Cardiac septum (tissue), 1 donor: ENCODE measurements at places on chromosomes 16 and 17. TPM values are rescaled to one million over a fixed set of nuclear protein-coding genes. Genes with fewer than 3 reads are reported as not detected.
A peak's percentile ranks its signal among the peaks of the same experiment; 100 is the strongest.

- no peak for DNase-seq
Observed at GRCh38 chr16:18832006-18832405, 30.7 kb upstream of the ARL6IP1 start.

DNA sequence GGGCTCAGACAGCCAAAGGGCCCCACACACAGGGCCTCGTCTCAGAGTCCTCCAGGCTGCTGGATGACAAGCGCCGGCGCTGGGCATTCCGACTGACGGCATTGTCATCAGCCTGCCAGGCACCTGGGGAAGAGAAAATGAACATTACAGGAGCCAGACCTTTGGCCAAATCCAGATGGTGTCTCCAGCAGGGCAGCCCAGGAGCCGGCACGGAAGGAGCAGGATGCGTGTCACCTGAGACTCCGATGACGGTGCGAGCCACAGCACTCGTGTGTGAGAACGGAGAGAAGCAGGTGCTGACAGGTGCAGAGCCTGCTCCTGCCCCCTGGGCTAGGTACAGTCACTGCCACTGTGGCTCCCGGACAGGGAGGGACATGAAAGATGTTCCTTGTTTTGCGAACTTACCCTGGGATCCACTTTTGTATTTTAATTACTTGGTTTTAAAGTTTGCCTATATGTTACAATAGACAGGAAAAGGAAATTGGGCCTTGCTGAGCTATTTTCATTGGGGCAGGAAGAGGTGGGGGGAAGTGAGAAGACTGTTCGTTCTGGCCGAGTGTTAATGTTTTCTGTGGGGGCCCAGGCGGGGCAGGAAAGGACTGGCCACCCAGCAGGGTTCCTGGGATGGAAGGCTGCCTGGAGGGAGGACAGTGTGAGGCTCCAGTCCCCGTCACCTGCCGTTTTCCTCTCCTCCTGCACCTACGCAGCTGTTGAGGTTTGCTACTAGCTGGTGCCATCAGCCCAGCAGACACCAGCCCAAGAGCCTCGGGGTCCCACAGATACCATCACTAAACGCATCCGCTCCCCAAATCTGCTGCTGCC, 4.4 kb upstream of the FOXJ1 start:
- peak; percentile 72 for DNase-seq

DNA sequence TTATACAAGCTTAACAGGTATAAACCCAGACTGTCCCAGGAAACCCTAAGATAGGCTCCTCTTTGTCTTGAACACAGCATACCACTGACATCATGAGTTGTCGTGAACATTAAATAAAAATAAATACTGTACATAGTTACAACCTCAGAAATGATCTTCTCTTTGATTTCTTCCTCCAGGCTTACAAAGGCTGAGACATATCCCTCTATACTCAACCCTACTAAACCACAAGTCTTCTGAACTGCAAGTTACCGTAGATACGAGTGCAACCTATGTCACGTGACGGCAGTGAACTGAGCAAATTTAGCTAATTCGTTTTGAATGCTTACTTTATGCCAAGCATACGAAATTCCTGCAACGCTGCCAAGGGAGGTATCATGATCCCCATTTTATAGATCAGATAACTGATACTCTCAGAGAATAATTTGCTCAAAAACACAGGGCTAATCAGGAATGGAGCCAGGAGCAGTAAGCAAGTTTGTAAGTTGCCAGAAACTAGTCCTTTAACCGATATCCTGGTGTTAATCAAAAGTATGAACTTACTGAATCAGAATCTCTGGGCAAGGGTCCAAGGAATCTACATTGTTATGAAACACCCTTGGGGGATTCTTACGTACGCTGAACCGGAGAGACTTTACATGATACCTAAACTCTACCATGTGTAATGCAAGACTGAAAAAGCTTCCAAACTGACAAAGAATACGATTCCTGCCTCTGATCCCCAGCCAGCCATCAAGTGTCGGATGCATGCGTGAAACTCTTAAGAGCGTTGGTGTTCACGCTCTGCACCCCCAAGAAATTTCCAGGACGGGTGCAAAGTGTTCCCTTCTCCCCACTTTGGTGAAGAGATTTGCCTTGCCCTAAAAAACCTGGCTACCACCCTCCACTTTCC, 106.2 kb downstream of the XYLT1 start:
- DNase-seq: no peak

DNA sequence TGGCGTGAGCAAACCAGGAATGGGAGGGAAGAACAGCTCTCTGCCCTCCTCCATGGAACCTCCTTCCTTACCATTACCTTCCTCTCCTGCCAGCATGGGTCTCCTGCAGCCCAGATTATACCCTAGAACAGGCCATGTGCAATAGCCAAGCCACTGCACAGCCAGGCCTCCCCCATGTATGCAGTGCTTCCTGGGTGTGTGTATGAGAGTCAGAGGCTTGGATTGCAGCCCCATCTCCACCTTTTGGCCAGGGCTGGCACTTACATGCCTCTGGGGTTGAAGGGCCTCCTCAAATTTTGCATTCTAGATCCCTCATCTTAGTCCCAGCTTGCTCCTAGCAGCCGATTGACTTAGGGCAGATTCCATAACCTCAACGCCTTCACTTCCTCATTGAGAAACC, 133.7 kb downstream of the GSG1L start:
- peak; percentile 27 for DNase-seq

DNA sequence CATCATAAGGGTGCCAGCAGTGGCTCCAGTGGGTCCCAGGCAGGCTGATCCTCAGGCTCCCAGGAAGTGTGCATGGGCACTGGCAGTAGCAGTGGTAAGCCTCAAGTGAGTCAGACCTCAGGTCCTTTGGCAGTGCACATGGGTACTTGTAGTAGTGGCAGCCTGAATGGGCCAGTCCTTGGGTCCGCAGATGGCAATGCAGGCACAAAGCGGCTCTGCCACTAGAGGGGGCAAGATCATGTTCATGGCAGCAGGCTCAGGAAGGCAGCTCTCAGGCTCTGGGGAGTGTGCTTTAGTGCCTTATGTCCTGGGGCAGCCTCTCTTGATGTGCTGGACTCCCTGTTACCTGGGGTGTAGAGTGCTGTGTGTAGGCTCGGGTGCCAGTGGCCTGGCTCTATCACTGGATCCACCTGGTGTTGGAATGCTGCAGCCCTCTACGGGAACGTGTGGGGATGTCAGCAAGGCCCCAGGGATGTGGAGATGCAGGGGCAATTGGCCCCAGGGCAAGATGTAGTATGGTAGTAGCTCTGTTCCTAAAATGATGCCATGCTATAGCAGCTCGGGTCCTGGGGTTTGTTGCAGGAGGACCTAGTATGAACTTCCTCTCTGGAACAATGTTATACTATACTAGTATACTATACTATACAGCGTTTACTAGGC, 11.0 kb downstream of the ACSM3 start:
- peak; percentile 75 for DNase-seq

- DNase-seq: no peak
Observed at GRCh38 chr17:20310481-20310880, 156.9 kb downstream of the LGALS9B start.

DNA sequence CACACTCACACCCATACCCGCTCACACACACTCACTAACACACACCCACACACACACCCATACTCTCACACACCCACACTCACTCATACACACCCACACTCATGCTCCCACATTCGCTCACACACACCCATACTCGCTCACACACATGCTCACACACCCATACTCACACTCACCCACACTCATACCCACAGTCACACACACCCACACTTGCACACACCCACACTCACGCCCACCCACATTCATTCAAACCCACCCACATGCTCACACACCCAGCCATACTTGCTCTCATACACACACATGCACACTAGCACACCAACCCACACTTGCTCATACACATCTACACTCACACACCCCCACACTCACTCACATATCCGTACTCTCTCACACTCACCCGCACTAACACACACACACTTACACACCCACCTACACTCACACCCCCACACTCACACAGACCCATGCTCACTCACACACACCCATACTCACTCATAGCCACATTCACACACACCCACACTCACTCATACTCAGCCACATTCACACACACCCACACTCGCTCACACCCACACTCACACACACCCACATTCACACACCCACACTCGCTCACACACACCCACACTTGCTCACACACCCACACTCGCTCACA, 322.4 kb upstream of the N4BP1 start:
- no peak for DNase-seq

GRCh38 chr16:22357635-22357971, 16.8 kb downstream of the CDR2 start:
- DNase-seq: no peak

- DNase-seq: no peak
Observed at GRCh38 chr17:76234354-76234679, 6.0 kb downstream of the RNF157 start.

DNA sequence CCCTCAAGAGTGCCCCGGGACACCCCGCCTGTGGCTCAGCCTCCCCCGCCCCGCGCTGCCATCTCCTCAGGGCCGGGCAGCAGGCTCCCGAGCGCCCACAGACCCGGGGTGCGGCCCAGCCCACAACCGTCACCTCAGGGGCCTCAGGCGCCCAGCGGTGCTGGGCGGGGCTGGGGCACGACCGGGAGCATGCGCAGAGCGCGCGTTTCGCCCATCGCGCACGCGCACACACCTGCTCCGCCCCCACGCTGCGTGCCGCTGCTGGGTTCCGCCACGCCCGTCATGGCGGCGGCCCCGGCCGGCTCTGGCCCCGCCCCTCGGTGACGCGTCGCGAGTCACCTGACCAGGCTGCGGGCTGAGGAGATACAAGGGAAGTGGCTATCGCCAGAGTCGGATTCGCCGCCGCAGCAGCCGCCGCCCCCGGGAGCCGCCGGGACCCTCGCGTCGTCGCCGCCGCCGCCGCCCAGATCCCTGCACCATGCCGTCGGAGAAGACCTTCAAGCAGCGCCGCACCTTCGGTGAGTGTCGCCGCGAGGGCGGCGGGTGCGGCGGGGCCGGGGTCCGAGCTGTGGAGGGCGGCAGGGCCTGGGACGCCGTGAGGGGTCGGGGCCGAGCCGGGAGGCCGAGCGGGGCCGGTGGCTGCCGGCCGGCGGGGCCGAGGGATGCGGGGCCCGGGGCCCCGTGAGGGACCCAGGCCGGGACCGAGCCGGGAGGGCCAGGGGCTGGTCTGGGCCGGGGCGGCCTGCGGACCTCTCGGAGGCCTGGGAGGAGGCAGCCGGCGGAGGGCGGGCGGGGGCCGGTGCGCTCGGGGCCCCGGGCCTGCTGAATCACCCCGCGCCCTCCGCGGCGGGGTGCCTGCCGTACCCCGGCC, at the start of gene MAP1LC3B:
Gene MAP1LC3B (plus strand): TSS at position 387 of the 871 bp plus-strand sequence. CDS start 92 bp downstream, at position 479.
- DNase-seq: peak; percentile 99

GRCh38 chr16:23534868-23535860, 22.0 kb downstream of the EARS2 start:
- DNase-seq: no peak

- DNase-seq: no peak
Observed at GRCh38 chr17:72489272-72489641, 368.4 kb downstream of the SOX9 start.

GRCh38 chr16:55574811-55575210, 8.3 kb downstream of the CAPNS2 start:
- no peak for DNase-seq

GRCh38 chr17:70099294-70099693, 24.3 kb downstream of the KCNJ16 start:
- DNase-seq: no peak

HID1 gene
- 9.0 TPM for total RNA-seq

RAP1GAP2 gene
- total RNA-seq: 31.2 TPM

SLC16A13 gene
- total RNA-seq: 0.48 TPM

GRIN2A gene
- 1.1 TPM for total RNA-seq

CCL14 gene
- total RNA-seq: 6.7 TPM

TVP23A gene
- total RNA-seq: 0.13 TPM

NT5C3B gene
- total RNA-seq: 22.8 TPM

C17orf107 gene
- 0.46 TPM for total RNA-seq
